ENCODE measurements at places on chromosomes 12 and 14.

DNA sequence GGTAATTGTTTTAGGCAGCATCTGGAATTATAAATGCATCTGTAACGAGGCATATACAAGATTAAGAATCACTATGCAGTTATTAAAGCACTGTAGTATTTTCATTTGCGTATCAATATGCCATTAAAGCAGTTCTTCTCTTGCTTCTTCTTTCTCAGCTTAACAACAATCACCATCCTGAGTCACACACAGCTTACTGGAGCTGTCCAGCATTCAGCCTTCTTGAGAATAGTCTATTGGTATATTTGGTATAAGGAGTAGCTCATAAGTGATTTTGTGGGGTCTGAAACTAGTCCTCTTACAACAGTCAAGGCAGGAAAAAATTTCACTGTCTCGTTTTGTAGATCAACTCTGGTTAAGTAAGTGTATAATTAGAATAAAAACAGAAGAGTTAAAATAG is 523.0 kb upstream of the FOXG1 start:
- DNase-seq: no peak

- DNase-seq: no peak
These were observed 63.9 kb upstream of the PTGR2 start for GRCh38 chr14:73787486-73788316.

DNA sequence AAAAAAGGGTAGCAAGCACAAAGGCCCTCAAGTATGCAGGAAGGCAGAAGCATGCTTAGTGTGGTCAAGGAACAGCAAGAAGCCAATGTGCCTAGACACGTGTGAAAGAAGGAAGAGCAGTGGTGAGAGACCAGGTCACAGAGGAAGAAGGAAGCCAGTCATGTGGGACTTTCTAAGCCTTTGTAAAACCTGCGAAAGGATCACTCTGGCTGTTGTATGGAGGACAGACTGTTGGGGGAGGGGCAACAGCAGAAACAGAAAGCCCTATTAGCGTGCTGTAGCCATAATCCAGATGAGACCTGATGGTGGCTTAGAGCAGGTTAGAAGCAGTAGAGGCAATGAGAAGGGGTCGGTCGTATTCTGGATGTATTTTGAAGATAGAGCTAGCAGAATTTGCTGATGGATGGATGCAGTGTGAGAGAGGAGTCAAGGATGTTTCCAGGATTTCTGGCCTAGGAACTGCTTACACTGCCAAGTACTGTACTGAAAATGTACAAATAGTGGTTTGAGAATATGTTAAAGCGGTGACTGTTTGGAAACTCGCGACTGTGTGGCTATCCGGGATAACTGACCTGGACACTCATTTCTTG is 5.7 kb upstream of the MLF2 start:
- DNase-seq: no peak

DNA sequence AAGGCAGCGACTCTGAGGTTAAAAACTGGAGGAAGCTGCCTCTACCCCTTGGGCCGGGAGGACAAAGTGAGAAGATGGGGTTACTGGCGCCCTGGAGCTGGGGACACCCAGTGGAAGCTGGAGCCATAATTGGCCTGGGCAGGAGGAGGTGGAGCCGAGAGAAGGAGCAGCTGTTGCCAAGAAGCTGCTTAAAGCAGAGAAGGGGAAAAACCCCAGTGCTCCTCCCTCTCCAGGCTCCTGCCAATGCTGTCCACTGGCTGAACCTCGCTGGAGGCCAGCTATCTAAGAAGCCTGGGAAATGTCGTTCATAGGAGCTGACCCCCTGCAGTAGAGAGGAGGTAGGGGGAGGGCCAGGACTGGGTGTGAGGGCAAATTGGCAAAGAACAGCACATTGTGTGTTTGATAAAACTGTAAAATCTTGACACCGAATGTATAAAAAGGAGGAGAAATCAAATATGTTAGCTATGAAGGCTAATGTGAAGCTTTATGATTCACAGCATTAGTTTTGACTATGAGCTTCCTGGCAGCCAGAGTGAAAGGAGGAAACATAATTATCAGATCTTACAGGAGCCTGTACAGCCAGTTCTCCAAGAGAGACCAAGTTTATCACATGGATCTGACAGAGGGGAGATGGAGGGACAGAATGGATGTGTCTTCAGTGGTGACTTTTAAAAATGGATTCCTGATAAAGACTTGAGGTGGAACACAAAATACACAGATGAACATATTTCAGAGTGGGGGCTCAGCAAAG is 9.5 kb downstream of the HHIPL1 start:
- DNase-seq: peak; percentile 66

- no peak for DNase-seq
These were observed 33.4 kb upstream of the IGF1 start for GRCh38 chr12:102513739-102514138.

- no peak for DNase-seq
These were observed 21.6 kb downstream of the RFC5 start for GRCh38 chr12:118038137-118038536.

DNA sequence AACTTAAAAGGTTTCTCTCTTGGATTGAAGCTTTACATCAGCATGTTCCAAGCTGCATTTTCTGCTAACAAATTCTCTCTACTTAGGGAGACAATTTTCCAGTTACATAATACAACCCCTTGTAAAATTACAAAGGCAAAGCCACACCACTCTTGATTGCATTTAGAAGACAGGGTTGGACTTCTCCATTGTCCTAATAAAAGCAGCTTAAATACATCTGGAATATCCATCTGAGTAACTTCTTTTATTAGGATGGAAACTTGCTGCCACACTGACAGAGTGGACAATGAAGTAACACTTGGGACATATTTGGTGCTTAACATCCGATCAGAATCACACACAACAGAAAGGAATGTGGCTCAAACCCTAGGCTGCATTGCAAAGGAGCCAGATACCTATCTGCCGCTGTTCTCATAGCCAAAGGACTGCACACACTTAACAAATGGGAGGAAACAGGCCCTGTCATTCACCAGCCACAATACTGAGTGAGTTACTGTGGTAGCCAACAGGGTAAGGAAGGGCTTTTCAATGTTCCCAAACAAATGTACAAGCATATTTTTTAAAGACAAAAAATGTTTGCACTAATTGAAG is 157.2 kb downstream of the PAX9 start:
- DNase-seq: no peak

- no peak for DNase-seq
These were observed 8.2 kb upstream of the TROAP start for GRCh38 chr12:49314811-49315210.

DNA sequence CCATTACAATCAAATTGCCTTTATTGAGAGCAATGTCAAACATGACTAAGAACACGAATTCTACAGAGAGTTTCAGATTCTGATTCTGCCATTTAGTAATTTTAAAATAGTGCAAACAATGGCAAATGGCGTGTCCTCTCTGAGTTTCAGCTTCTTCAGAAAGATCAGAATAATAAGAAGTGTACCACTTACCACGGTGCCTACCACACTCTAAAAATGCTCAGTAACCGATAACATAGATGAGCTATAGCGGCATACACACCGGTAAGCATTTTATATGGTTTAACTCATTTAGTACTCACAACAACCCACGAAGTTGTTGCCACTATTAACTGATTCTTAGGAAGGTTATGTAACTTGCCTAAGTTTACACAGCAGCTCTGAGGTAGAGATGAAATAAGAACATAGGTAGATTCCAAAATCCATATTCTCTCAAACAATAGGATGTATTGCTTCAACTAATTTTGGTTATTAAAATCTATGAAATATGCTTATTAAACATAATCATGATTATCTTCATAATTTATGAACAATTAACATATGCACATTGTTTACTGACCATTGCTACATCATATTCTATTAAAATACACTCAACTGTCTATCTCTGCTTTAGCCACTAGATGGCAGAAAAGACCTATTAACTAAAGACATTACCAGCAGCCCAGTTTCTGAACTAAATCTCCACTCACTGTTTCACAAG is 38.3 kb downstream of the SLC6A15 start:
- peak; percentile 82 for DNase-seq

GRCh38 chr12:22755629-22756028 is 130.7 kb downstream of the ETNK1 start:
- no peak for DNase-seq

DNA sequence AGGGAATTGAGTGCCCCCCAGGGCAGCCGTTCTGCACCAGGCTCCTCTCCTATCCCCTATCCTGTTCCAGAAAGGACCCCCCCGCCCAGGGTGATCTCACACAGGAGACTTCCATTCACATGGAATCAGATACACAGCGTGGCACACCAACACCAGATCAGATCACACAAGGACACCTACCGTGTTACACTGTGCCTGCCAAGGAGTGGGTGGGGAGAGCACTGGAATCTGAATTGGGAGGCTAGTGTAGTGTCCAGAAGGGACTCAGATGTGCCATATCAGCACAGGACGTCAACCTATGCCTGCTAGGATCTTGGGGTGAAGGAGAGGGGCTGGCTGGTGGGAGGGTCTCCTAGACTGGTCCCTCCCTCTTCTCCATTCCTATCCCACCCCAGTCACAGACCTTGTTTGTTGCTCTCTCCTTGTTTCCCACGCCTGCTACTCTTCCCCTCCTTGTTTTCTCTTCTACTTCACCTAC is 2.3 kb downstream of the PTMS start:
- no peak for DNase-seq

DNA sequence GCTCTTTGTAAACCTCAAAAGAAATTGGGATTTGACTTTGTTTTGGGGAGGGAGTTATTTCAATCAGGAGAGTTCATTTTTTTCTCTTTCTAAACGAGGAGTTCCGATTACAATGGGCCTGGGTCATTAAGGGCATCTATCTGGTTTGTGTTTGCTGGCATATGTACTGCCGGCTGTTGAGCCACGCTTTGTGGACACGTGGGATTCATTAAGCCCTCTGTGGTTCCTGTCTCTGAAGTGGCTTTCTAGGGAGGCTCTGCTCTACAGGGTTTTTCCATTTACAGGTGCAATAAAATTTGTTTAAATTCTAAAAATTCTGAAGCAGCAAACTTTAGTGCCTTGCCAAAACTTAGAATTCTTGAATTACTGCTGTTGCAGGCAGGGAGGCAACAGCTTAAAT is 57.9 kb downstream of the GNS start:
- DNase-seq: no peak

DNA sequence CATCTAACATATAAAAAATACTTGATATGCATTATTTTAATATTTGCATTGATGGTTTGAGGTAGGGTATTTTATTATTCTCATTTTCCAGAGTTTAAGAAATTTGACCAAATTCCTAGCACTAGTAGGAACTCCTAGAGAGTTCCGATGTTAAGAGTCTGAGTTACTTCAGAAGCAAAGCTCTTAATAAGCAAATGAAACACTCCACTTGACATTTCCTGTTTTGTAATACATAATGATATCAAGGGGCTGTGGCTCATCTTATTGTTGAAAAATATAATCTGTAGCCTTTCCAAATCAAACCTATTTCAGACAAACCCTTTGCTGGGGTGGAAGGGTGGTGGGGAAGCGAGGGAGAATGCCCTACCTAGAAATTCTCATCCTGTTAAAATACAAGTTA is 355.5 kb downstream of the DIO2 start:
- no peak for DNase-seq

- DNase-seq: peak; percentile 77
These were observed 52.4 kb upstream of the CAPRIN2 start for GRCh38 chr12:30806989-30807694.

DNA sequence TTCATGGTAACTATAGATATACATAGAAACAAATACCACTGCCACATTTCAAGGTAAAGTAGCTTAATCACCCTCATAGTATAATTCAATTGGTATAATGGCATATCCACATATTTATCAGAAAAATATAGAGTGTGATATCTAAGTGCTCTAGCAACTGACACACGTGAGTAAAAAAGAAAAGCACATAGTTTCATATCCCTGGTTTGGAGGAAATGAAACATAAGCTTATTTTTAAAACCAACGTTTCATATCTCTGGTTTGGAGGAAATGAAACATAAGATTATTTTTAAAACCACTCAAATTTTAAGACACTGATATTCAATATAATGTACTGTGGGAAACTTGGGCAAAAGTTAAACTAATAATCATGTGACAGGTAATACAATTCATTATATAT is 2.1 kb downstream of the OR6C70 start:
- no peak for DNase-seq

GRCh38 chr12:42677461-42677860 is 87.9 kb upstream of the PRICKLE1 start:
- no peak for DNase-seq

GRCh38 chr14:91041450-91041849 is 19.0 kb downstream of the RPS6KA5 start:
- no peak for DNase-seq

DNA sequence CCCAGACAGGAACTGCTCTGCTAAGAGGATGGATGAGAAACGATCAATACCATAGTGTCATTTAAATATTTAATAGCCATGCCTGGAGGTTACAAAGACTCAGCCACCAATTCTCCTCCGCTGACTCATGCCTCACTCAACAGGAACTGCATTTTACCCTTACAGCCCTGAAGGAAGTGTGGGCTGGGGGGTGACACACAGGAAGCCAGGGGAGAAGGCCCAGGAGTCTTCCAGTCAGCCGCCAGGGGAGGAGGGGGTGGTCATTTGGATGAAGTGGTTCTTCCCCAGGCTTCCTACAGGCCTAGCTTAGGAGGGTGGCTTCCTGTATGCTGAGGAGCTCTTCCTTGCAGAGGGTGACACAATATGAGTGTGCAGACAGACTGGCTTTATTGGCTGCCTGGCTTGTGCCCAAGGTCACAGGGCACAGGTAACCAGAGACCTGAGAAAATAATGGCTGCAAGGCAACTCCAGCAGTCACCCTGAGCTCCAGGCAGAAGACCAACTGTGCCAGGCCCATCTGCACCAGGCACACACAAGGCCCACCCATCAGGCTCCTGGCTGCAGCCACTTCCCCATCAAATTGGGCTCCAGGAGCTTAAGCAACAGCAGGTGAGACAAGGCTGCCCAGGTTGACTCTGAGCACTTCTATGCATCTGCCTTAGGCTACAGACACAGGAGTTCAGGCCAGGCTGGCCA is 30.6 kb upstream of the RPLP0 start:
- peak; percentile 98 for DNase-seq

GRCh38 chr12:98227162-98227561 is 288.2 kb upstream of the TMPO start:
- peak; percentile 33 for DNase-seq

DNA sequence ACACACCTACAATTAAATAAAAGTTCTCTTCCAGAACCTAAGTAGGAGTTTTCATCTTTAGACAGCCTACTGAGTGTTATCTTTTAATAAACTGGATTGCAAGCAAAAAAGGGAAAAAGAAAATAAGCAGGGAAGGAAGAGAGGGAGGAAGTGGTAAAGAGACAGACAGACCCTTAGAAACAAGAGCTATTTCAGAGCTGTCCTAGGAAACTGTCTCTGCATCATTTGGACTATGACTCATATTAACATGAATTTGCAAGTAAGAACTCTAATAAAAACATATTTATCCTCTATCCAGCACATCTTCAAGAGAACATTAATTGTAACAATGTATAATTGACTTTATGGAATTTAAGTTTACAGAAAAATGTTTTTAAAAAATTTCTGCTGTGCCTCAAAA is 438.8 kb upstream of the USP15 start:
- no peak for DNase-seq

GRCh38 chr14:71238835-71239234 is 331.6 kb downstream of the PCNX1 start:
- no peak for DNase-seq

Measured in ACHN (cell line).